ENCODE measurements at places on chromosomes 6 and 20.

DNA sequence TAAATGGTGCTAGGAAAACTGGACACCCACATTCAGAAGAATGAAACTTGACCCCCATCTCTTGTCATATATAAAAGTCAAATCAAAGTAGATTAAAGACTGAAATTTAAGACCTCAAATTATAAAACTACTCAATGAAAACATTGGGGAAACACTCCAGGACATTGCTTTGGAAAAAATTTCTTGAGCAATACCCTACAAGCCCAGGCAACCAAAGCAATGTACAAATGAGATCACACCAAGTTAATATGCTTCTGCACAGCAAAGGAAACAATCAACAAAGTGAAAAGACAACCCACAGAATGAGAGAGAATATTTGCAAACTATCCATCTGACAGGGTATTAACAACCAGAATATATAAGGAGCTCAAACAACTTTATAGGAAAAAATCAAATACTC is 407.9 kb upstream of the BTBD3 start:
- no peak for DNase-seq

DNA sequence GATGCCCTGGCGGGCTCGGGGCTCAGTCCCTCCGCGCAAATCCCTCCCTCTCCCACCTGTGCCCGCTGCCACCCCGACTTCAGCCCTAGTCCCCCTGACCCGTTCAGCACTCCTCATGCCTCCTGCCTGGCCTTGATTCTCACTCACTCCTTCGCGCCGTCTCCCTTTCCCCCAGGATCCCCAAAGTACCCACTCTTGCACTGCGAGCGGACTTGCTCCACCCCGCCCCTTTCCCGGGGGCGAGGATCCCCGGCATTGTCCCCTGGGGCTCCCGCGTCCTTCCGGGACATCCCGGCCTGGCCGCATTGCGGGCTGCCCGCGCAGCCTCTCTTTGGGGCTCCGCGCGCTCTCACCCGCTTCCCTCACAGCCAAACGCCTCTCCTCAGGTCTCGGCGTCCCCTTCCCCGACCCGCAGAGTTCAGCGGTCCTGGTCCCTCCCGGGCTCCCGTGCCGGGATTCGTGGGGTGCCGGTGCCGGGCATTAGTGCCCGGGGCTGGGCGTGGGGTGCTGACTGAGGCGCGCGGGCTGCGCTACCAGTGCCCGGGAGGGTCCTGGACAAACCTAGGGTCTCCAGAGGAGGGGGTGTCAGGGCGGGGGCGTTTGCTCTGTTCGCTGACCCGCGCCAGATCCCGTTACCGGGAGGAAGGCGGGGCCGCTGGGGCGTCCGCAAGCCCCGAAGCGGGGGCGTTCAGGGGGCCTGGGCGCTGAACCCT is 45.5 kb upstream of the SUPT3H start:
- no peak for DNase-seq

GRCh38 chr20:49671433-49671832 is 42.2 kb downstream of the B4GALT5 start:
- no peak for DNase-seq

- DNase-seq = no peak
Measured at GRCh38 chr6:21190701-21191100, 402.9 kb upstream of the SOX4 start.

GRCh38 chr6:103114582-103114981 is 1721.1 kb downstream of the GRIK2 start:
- DNase-seq = no peak

DNA sequence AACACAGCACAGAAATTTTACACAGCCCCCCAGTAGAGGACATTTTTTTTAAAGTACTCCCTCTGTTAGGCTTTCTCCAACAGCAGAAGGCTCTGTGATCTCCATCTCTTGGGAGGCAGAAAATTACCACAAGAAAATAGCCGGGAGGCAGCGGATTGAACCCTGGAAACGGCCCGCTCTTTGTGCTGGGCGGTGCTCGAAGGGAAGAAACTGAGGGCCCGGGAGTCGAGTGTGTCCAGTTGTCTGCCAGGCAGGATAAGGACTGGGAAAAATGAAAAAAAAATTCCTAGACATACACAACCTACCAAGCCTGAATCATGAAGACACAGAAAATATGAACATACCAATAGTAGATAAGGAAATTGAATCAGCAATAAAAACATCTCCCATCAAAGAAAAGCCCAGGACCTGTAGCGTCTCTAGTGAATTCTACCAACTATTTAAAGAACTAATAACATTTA is 31.5 kb downstream of the POM121L2 start:
- DNase-seq = no peak

GRCh38 chr6:143405373-143406154 is 44.9 kb downstream of the ADAT2 start:
- no peak for DNase-seq

- no peak for DNase-seq
Measured at GRCh38 chr6:17475606-17476244, 82.3 kb downstream of the CAP2 start.

DNA sequence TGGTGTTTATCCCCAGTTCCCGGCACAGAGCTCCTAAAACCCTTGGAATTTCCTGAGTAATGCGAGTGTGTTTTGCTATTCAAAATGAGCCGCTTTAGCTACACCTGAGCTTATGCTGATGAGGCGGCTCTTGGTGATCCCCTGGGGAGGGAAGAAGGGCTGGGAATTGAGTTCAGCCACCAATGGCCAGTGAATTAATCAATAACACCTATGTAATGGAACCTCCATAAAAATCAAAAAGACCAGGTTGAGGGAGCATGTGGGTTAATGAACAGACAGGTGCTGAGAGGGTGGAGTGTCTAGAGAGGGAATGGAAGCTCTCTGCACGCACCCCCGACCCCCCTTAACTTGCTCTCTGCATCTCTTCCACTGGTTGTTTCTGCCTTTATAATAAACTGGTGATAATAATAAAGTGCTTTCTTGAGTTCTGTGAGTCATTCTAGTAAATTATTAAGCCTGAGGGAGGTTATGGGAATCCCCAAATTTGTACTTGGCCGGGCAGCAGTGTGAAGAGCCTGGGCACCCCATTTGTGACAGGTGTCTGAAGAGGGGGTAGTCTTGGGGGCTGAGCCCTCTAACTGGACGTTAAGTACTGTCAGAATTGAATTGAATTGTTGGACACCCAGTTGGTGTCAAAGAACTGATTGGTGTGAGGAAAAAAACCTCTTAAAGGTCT is 24.6 kb upstream of the SERPINB1 start:
- DNase-seq = no peak

All from GOT3 (cell line).